Hindlimb muscle (tissue), 1 donor: ENCODE measurements at places on chromosomes 6 and 20. TPM values are rescaled to one million over a fixed set of nuclear protein-coding genes. Genes with fewer than 3 reads are reported as not detected.

Gene MAPK13
- polyA plus RNA-seq, result 6.8 TPM

Gene TPBG
- polyA plus RNA-seq, result 11.2 TPM

Gene SEMG2
- not detected for polyA plus RNA-seq

Gene CRISP3
- 0.14 TPM for polyA plus RNA-seq

Gene NPEPL1
- 42.6 TPM for polyA plus RNA-seq

Gene CCM2L
- 6.8 TPM for polyA plus RNA-seq

Gene PRL
- 0.67 TPM for polyA plus RNA-seq

Gene SPDEF
- not detected for polyA plus RNA-seq

Gene ZDHHC14
- 6.7 TPM for polyA plus RNA-seq

Gene EYS
- 0.59 TPM for polyA plus RNA-seq

Gene TRAPPC3L
- not detected for polyA plus RNA-seq

Gene PLA2G7
- polyA plus RNA-seq, result 4.7 TPM

Gene BNIP5
- 0.28 TPM for polyA plus RNA-seq

Gene LIME1
- 6.2 TPM for polyA plus RNA-seq

Gene MATN4
- polyA plus RNA-seq, result 0.45 TPM

Gene HLA-DQA2
- polyA plus RNA-seq, result 1.3 TPM

Gene DEFB124
- 0.88 TPM for polyA plus RNA-seq

Gene PLG
- polyA plus RNA-seq, result 1.0 TPM

Gene SRC
- polyA plus RNA-seq, result 19.5 TPM

Gene C6orf15
- polyA plus RNA-seq, result not detected

Gene GGTLC1
- not detected for polyA plus RNA-seq

Gene LRRC73
- polyA plus RNA-seq, result not detected

Gene EPPIN
- polyA plus RNA-seq, result 0.12 TPM

Gene PROKR2
- polyA plus RNA-seq, result not detected

Gene C2
- 11.1 TPM for polyA plus RNA-seq

Gene SOX18
- polyA plus RNA-seq, result 19.6 TPM

Gene SLC24A3
- polyA plus RNA-seq, result 28.9 TPM

Gene MAS1
- 0.25 TPM for polyA plus RNA-seq

Gene PTK6
- polyA plus RNA-seq, result 0.41 TPM

Gene BFSP1
- 2.4 TPM for polyA plus RNA-seq

Gene EPB41L1
- polyA plus RNA-seq, result 20.8 TPM

Gene PAX1
- 0.97 TPM for polyA plus RNA-seq

Gene REM1
- 6.6 TPM for polyA plus RNA-seq

Gene CST5
- not detected for polyA plus RNA-seq

Gene SAPCD1
- polyA plus RNA-seq, result 2.4 TPM

Gene PGC
- not detected for polyA plus RNA-seq

Gene MEI4
- not detected for polyA plus RNA-seq
